Epithelial cell of prostate (primary cell): ENCODE measurements at places on chromosomes 2 and 18.

- no peak for DNase-seq
Observed at GRCh38 chr2:164061129-164061746, 325.4 kb upstream of the FIGN start.

DNA sequence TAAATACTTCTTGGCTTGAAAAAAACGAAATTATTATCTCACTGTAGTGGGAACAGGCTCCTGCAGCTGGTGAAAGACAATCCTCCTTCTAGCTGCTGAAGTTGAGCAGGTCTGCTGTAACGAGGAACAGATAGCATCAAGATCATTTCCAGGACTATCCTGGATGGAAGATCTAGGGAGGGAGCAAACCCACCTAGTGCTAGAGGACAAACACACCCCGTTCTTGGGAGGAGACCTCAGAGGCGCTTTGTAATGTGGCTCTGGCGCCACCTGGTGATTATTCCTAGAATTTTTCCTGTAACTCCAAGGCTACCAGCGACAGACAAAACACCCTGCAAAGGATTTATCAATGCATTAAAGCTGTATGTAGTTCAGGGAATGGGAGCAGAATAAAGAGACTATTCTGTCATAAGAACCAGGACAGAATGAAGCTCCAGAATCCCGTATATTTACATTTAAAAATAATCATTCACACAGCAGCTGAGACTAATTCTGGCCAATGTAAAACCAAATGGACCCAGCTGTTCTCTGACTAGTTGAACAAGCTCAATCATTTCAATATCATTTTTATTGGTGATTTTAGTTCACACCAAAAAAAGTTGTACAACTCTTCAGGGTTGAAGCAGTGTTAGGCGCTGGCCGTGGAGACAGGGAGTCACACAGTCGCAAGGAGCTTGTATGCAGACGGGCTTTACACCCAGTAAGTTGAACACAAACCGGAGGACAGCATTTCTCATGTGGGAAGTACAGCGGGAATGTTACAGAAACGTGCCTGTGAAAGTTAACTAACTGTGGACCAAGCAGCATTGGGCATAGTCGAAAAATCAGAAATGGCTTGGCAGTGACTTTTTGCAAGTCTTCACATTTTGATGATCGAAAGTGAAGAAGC lies 290.3 kb downstream of the TRIB2 start:
- no peak for DNase-seq

GRCh38 chr2:223889229-223889628 lies 51.8 kb upstream of the AP1S3 start:
- peak; percentile 5 for DNase-seq

DNA sequence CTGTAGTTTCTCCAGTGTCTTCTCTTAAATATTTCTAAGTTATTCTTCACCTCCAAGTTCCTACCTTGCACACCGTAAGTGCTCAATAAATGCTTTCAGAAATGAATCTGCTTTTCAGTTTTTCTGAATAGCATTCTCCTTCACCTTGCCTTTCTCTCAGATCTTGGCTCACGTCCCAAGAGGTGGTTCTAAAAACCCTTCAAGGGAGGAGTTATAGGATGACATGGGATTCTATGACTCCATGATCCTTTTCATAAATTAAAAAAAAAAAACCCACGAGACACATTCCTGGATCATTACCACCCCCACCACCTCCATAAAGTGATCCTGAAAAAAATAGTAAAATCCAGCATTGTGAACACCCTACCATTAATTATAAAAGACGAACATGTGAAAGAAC lies 11.7 kb downstream of the KCTD1 start:
- no peak for DNase-seq

- no peak for DNase-seq
Observed at GRCh38 chr2:10336283-10336682, 33.6 kb downstream of the HPCAL1 start.

DNA sequence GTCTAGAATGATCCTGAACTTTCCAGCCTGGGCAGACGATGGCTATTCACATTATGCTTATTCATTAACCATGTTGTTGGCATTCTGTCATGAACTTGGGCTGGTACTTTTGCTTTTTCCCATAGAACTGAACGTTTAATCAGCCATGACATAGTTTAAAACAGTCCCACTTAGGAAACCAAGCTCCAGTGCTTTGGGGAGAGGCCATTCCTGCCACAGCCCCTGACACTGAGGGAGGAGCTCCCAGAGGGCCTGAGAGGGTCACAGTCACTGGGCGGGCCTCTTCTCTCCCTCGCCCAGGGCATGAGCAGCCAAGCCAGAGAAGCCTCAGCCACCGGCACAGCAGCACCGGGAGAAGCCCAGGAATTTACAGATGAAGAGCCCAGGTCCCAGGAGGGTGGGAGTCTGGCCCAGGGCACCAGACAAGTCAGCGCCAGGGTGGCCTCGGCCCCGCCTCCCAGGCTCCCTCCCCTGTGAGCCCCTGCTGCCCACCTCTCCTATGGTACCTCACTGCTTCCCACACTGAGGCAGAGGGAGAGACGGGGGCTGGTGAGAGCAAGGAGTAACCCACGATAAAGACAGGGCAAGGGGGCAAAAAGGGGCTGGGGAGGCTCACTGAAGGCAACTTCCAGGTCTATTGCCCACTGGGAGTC lies 33.6 kb downstream of the MAL start:
- no peak for DNase-seq

GRCh38 chr2:55490554-55490953 lies 29.0 kb upstream of the CFAP36 start:
- DNase-seq = no peak

DNA sequence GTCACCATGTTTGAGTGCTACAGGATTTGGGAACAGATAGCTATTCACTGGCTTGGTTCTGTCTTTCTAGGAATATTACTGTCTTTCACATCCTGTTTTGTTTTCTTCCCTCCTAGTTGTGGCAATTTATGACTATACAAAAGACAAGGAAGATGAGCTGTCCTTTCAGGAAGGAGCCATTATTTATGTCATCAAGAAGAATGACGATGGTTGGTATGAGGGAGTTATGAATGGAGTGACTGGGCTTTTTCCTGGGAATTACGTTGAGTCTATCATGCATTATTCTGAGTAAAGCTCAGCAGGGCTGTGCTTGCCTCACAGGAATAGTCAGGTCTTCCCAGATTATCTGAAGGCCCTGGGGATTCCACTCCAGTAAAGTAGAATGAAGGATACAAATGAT lies 98.9 kb downstream of the ABI2 start:
- DNase-seq = no peak

DNA sequence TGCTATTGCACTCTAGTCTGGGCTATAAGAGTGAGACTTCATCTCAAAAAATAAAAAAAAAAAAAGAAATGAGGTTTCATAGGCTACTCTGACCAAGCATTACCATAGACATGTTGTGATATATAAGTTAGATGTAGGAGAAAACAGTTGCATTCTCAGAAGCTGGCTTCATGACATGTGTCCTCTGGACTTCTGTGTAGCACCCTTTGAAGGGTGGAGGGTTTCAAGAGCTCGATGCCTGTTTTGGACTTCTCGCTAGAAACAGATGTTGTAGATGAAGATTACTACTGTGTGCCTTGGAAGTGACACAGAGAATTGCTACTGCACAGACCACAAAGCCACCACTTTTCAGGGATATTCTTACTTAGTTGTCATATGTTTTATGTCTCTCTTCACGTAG lies 91.0 kb downstream of the TMEM247 start:
- DNase-seq = no peak

- peak; percentile 59 for DNase-seq
Observed at GRCh38 chr2:54073796-54074195, 41.6 kb upstream of the ACYP2 start.

DNA sequence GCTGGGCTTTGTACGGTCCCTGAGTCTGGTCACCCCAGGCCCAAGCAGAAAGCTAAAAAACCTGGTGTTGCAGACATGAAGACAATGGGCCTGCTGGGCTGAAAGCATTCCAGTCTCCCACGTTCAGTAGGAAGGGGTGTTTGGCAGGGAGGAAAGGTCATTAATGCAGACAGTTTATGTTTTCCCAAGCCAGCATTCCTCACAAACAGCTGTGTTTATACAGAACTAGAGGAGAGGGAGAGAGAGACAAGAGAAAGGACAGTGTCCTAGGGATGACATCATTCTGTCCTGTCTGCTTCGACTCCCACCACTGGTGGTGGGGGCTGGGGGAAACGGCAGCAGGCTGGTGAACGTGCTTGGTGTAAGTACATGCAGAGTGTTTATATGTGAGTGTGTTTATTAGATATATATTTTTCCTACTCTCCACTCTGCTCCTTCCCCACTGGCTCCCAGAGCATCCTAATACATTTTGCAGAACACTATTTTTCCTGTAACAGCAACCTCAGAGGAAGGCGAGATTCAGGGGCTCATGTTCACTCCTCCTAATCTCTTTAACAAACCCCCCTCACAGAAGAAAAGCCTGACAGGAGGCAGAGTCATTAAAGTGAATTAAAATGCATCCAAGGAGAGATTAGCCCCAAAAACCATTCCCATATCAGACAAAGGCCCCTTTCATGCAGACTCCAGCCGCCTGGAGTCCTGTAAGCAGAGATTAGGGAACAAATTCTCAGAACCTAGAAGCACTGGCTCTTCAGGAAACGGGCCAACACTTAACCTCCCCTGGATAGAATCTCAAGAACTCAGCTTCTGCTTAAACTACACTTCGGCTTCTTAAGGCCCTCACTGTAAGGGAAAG lies 380.4 kb downstream of the TNS1 start:
- no peak for DNase-seq

GRCh38 chr18:41134426-41134825 lies 820.6 kb upstream of the PIK3C3 start:
- no peak for DNase-seq

- DNase-seq = no peak
Observed at GRCh38 chr2:233343171-233343705, 11.1 kb upstream of the DGKD start.

DNA sequence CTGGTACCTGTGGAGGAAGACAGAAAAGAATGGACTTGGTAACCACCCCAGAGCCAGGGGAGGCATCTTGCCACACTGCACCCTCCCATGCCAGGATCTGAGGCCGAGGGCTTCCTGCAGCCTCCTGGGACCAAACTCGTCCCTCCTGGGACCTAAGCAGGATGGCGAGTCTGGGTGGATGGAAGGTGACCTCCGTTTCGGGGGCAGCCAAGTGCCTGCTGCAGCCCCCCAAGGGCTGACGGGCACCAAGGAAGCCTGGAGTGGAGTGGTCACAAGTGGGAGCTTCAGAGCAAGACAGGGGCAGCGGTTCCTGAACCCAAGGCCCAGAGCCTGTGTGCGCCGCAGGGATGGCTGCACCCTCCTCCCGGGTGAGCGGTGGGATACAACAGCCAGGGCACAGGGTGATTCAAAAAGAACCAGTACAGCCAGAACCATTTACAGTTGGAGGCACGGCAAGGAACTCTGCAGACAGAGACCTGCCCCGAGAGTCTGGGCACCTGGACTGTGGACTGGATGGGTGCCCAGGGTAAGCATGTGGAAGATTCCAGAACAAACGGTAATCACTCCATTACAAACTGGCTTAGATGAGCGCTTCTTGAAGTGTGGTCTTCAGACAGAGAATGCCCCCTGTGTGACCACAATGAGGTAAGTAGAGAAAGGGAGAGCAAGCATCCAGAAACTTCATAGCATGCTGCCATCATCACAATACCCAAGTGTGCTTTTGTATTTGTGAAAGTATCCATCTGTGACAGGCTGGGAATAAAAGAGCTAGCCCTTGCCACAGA lies 12.1 kb downstream of the HS1BP3 start:
- no peak for DNase-seq

DNA sequence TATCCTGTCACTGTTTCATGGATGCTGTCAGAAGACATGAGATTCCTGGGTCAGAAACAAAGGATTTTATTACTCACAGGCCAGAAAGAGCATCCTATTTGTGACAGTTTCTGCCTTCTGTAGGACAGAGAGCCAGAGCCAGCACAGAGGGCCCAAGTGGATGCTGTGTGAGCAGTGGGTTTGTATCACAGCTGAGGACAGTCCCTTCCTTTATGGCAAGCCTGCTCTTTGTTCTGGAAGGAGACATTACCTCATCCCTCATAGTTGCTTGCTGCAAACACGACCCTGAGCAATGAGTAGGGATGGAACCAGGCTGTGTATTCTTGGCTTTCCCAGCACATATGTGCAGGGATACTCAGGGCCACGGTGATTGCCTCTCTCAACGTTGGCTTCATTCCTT lies 41.6 kb downstream of the ARHGEF4 start:
- DNase-seq = no peak

GRCh38 chr18:55422456-55423180 lies 165.4 kb downstream of the TCF4 start:
- DNase-seq = no peak

DNA sequence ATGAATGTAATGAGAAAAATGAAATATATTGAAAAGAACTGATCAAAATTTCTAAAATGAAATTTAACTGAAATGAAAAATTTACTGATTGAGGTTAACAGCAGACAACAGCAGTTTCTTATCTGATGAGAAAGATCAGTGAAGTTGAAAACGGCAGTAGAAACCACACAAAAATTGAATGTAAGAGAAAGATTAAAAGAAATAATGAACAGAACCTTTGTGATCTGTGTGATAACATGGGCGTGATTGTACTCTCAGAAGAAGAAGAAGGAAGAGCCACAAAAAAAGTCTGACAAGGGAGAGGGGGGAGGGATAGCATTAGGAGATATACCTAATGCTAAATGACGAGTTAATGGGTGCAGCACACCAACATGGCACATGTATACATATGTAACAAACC lies 45.2 kb downstream of the FAM117B start:
- no peak for DNase-seq

- no peak for DNase-seq
Observed at GRCh38 chr2:215003001-215003400, 135.4 kb downstream of the ABCA12 start.

- no peak for DNase-seq
Observed at GRCh38 chr18:77071711-77072292, 60.8 kb downstream of the MBP start.

DNA sequence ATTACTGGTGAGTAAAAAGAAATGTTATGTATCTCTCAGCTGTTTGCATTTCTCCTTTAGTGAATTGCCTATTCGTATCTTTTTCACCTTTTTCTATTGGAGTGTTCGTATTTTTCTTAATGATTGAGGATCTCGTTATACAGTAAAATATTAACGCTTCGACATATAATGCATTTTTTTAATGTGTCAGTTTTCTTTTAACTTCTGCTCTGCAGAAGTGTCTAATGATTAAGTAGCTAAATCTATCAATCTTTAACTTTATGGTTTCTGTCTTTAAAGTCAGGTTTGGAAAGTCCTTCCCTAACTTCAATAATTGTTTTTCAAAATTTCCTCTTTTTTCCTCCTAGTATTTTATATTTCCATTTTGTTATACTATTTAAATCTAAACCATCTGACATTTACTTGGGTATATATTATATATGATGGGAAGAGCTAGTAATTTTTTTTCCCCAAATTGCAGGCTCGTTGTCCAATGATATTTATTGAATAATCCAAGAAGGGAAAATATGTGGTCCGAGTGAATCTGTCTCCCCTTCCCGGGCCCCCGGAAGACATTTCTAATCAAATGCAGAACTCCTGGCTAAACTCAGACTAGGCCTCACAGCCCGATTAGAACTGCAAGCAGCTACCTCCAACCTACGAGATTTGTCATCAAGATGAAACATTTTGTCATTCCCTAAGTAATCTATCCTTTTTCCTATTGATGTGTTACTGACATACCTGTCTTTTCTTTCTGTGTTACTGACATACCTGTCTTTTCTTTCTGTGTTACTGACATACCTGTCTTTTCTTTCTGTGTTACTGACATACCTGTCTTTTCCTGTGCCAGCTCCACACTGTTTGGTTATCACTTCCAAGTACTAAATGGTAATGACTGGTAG lies 17.2 kb downstream of the PCBP1 start:
- DNase-seq = no peak
